ENCODE measurements at places on chromosomes 4 and X.

- DNase-seq: no peak
These were observed 95.2 kb downstream of the SNCA start for GRCh38 chr4:89741768-89742167.

GRCh38 chrX:73289039-73289438 is 74.4 kb upstream of the NAP1L2 start:
- DNase-seq: no peak

DNA sequence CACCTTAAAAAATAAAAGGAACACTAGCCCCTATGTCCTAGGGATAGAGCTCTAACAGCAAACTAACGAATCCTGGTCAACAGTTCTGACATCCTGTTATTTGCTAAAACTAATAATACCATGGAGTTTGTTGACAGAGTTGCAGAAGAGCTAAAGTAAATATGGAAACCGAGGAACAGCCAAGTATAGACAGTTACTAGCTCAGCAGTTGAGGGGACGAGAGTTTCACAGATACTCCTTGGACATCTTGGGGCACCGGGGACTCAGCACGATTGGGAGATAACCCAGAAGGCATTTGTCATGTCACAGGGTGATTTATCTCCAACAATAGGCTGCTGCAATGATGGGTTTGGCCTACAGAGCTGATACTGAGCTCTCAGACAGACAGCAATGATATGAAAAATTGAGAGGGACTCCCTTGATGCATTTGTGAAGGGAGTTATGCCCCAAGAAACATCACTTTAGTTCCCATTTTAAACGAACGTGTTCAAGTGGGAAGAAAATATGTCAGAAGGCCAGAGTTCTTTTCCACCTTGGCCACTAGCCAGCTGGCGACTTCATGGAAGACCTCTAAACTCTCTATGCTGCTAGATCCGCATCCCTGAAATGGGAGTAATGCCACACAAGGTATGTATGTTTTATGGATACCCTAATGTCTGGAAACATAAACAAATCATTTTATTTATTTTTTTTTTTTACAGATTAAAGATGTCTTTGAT is 48.6 kb downstream of the TSC22D3 start:
- peak; percentile 14 for DNase-seq

- no peak for DNase-seq
These were observed 37.8 kb downstream of the SEPTIN6 start for GRCh38 chrX:119655125-119655524.

GRCh38 chr4:8906991-8907595 is 35.5 kb upstream of the HMX1 start:
- DNase-seq: no peak

- DNase-seq: no peak
These were observed 83.9 kb upstream of the FAM9B start for GRCh38 chrX:9117851-9118250.

- DNase-seq: peak; percentile 0
These were observed 49.2 kb upstream of the PRSS48 start for GRCh38 chr4:151227731-151228130.
